Inflammatory macrophage treated with lipopolysaccharide for 1 hour (primary cell): ENCODE measurements at places on chromosomes 5 and 9.
A peak's percentile ranks its signal among the peaks of the same experiment; 100 is the strongest.

- DNase-seq = no peak
Observed at GRCh38 chr9:131289301-131290035, at the start of gene PLPP7. PLPP7 (plus strand) TSS chr9:131289723; CDS start chr9:131289998, 275 bp downstream.

DNA sequence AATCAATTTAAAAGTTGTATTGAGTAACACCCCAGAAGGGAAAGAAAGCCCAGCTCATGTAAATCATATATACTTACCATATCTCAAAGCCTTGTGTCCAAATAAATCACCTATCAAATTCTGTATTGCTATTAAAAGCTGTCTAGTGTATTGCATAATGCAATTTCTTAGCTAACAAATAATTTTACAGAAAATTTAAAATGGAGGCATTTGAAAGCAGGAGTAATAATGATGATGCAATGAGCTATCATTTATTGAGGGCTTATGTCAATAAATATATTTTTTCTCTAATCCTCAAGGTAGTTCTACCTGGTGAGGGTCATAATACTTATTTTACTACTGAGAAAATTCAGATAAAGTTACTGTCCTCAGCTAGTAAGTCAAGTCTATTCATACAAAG, 42.8 kb upstream of the CDK5RAP2 start:
- no peak for DNase-seq

DNA sequence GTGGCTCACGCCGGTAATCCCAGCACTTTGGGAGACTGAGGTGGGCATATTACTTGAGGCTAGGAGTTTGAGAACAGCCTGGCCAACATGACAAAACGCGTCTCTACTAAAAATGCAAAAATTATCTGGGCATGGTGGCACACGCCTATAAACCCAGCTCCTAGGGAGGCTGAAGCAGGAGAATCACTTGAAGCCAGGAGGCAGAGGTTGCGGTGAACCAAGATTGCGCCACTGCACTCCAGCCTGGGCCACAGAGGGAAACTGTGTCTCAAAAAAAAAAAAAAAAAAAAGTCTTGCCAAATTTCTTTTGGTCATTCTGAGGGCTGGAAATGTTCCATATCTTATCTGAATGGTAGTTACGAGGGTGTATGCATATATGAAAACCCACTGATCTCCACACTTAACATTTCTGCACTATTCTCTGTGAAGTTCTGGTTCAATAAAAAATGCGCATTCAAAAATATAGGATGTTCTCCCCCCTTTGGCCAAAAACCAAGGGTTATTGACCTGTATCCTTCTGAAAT, 13.5 kb upstream of the NIPAL4 start:
- no peak for DNase-seq

DNA sequence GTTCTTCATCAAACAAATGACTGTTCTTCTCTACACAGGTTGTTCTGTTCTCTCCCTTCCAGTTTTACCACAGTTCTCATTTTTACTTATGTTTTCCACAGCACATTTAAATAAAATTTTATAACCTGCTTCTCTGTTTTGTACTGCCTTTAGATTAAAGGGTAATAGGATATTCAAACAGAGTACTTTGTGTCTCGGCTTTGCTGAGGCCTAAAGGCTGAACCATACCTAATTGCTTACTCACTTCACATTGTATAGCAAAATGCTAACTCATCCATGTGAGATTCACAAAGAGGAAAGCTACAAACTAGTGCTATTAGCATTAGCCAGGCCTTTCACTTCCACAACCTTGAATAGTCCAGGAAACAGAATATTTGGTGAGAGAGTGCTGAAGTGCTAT, 200.3 kb downstream of the TRPM3 start:
- DNase-seq = no peak

- no peak for DNase-seq
Observed at GRCh38 chr9:113569472-113570060, 106.0 kb downstream of the RGS3 start.

DNA sequence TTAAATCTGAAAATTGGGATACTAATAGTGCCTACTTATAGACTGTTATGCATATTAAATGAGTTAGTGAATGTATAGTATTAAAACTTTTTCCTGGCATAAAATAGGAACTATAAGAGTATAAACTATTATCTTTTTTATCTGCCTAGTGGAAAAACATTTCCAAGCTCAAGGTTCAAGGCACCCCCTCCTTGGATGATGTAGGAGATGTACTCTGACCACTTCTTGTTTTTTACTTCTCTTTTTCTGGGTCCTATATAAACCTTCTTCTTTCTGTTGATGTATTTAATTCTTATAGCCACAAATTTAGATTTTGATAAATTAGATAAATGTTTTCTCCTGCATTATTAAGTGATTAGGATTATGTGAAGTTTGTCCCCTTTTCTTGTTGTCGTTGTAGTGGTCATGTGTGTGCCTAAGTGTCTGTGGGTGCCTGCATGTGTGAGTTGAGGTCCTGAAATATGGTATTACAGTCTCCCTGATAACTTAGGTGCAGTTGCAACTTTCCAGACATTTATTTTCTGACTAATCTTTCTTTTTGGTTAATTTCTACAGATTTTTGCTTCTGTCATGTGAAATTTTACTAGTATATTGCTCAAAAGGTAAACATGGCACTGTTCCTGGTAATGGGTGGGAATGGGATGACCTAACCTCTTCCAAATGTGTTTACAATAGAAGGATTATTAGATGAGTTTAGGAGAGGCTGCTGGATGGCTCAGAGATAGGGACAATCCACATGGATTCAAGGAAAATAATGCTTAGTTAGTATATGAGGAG, 160.8 kb upstream of the CDKN2B start:
- DNase-seq = peak; percentile 77

DNA sequence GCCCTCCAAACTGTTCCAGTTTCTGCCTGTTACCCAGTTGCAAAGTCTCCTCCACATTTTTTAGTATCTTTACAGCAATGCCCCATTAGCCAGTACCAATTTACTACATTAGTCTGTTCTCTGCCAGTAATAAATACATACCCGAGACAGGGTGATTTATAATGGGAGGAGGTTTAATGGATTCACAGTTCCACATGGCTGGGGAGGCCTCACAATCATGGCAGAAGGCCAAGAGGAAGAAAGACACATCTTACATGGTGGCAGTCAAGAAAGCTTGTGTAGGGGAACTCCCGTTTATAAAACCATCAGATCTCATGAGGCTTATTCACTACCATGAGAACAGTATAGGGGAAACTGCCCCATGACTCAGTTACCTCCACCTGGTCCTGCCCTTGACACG, 600.7 kb upstream of the CDH6 start:
- DNase-seq = no peak

DNA sequence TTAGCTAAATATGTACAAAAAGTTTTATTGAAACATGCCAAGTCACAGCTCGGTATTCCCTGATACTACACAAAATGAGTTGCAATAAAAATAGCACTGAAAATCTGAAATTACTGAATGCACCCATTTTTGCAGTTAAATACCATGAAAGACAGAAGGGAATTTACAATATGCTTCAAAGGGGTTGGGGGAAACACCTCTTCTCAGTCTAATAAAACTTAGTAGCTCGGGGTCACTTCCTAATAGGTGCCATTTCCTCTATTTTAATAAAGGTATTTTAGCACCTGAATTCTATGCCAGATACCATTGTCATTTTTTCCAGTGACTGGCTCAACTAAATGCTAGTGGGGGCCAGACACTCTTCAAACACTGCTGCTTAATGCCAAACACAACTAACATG, 204.1 kb upstream of the MEF2C start:
- no peak for DNase-seq

GRCh38 chr9:98523231-98523901, 185.4 kb downstream of the GABBR2 start:
- DNase-seq = no peak

GRCh38 chr5:111742177-111742994, 14.6 kb downstream of the NREP start:
- no peak for DNase-seq

DNA sequence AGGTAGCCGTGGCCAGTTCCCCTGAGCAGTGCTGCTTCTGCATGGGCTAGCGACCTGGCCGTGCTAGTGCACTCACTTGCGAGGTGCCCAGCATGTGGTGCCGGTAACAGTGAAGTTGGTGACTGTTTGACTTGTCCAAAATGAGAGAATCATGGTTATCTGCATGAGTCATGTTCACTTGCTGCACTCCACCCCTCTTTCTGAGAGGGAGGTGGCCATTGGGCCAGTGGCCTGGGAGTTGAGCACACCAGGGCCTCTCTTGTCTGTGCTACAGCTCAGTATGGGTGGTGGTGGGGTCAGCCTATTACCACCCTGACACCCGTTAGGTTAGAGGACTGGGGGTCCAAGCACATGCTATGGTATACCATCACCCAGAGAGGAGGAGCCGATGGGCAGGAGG, 55.4 kb upstream of the GARNL3 start:
- DNase-seq = no peak

DNA sequence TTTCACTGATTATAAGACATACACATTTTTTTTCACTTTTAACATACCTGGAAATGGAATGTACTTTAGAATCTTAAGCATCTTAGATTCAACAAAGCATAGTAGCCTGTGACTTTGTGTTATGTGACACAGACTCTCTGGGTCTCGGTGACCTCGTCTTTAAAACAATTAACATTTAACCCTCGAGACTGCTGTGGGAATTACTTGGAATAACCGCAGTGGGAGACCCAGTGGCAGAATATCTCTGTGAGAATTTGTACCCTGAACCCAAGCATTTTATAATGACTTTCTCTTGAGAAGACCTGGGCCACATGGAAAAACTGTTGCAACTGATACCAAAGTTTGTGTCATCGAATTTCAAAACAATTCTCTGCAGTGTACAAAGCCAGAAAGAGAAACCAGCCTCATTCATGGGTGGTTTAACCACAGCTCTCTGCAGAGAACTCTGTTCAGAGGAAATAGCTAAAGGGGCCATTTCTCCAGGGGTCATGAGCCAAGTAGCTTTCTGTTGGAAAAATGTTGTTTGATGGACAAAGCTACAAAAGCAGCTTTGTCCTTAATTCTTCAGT, 10.0 kb upstream of the RETREG1 start:
- DNase-seq = peak; percentile 91

DNA sequence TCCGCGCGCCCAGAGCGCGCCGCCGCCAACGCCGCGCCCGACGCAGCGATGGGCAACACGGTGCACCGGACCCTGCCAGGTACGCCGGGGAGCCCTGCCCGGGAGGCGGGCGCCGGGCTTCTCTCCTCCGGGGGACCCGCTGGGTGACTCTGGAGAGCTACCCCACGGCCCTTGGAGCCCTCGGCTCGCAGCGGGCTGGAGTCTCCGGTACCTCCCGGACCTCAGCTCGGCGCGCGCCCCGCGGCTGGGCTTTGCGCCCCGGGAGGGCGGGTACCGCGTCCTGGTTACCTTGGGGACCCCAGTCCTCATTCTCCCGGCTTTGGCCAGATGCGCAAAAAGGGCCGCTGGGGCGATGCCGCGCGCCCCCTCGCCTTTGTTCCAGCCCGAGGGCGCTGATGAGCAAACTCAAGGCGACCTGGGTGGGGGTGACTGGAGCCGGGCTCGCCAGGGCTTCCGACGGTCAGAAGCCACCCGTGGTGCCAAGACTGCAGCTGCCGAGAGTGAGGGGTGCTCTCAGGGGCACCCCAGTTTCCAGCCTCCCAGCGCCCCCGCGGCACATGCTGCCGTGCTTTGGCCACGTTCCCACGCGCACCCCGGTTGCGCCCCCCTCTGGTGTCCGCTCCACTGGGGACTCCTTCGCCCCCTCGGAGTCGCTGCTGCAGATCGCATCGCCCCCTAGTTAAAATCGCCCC, 442 bp downstream of the NEURL1B start:
- no peak for DNase-seq

GRCh38 chr9:113598883-113599282, 135.4 kb downstream of the RGS3 start:
- DNase-seq = no peak

DNA sequence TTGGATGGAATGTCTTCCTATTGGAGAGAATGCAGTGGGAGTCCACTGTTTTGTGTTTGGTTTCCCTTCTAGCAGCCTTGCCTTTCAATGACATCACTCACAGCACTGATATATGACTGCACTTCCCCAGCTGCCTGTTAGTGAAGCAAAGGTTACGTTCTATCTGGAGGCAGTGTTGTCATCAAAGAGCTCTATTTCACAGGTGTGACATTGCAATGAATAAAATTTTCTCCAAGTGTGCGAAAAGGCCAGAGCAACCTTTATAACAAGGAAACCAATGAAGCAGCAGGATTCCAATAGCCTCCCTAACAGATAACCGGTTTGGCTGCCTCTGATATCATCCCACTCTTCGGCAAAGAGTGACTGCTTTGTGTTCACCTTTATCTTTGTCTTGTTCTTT, 523.5 kb upstream of the ZNF608 start:
- no peak for DNase-seq

GRCh38 chr5:120158211-120158610, 305.9 kb upstream of the PRR16 start:
- DNase-seq = peak; percentile 61

DNA sequence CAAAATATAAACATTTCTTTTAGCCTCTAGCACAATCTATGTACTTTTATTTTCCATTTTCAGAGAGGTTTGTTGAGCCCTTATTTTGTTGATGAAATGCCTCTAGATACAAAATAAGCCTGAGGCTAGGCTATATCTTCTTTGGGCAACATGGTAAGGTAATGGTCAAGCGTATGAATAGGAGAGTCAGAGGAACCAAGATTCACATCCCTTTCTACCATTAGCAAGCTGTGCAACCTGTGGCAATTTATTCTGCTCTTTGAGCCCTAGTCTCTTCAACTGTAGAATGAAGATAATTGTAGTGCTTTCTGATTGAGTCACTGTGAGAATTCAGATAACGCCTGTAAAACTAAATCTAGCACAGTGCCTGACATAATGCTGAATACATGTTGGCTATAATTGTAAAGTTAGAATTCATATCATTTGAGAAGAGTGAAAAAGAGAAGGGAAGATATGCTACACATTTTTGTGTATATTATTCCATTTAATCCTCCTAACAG, 412.5 kb downstream of the CCDC171 start:
- no peak for DNase-seq

- no peak for DNase-seq
Observed at GRCh38 chr5:103938146-103938695, 375.6 kb upstream of the NUDT12 start.

GRCh38 chr9:81686614-81687520, 2.5 kb downstream of the TLE1 start:
- peak; percentile 61 for DNase-seq

DNA sequence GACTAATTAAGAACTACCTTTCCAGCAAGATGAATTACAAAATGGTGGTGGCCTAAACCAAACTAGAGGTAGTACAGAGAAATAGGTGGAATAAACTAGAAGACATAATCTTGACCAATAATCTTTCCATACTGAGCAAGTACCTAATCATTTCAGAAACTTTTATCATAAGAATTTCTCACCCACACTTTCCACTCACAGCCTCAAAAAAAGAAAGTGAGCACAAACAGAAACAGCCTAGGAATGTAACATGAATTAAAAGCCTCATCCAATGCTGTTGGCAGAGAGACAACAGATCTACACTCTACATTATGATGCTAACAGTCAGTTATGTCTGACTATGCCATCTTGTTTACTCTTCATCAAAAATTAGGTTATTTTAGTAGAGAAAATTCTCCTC, 1.3 kb downstream of the RNF38 start:
- DNase-seq = no peak

- DNase-seq = peak; percentile 39
Observed at GRCh38 chr5:62460578-62460983, 48.0 kb downstream of the IPO11 start.

- DNase-seq = no peak
Observed at GRCh38 chr5:28468166-28468565, 1429.8 kb upstream of the CDH9 start.

GRCh38 chr9:36039696-36040095, 3.0 kb downstream of the RECK start:
- no peak for DNase-seq
